Non-pigmented ciliary epithelial cell (primary cell): ENCODE measurements at places on chromosomes 3 and 15.

GRCh38 chr3:23756206-23756840 lies 49.4 kb upstream of the UBE2E1 start:
- no peak for DNase-seq

GRCh38 chr3:50433954-50434353 lies 69.5 kb downstream of the CACNA2D2 start:
- DNase-seq = no peak

DNA sequence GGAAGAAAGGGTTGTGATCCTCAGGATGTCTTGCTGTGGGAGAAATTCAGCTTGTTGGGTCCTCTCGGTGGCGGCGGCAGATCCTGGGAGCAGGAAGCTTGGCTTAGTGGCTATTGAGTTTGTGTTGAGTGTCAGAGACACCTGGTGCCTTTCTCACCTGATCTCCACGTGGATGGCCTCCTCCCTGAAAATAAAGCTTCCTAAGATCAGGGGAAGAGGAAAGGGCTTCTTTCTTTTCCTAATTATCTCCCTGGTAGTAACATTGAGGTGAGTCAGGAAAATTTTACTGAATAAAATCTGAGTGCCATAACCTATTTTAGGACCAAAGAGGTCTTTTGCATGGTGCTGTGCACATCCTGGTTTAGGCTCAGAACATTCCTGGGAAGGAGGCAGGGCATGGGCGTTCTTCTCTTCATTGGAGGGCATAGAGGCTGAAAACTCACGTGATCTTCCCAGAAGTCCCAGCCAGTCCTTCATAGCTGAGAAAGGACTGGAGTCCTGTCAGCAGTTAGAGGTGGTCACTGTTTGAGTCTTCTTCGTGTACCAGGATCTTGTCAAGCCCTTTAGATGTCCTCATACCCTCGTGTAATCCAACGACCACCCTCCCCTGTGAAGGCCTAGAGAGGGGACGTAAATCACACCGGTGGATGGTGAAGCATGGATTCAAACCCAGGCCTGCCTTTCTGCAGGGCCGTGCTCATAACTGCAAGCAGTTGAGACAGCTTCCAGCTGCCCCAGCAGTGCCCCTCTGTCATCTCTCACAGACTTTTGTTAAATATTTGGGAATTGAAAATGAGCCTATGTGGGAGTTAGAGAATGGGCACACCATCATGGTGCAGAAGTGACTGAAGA lies 1.1 kb downstream of the CMTM8 start:
- DNase-seq = no peak

- DNase-seq = no peak
These were observed 10.4 kb downstream of the GOLM2 start for GRCh38 chr15:44298878-44299277.

DNA sequence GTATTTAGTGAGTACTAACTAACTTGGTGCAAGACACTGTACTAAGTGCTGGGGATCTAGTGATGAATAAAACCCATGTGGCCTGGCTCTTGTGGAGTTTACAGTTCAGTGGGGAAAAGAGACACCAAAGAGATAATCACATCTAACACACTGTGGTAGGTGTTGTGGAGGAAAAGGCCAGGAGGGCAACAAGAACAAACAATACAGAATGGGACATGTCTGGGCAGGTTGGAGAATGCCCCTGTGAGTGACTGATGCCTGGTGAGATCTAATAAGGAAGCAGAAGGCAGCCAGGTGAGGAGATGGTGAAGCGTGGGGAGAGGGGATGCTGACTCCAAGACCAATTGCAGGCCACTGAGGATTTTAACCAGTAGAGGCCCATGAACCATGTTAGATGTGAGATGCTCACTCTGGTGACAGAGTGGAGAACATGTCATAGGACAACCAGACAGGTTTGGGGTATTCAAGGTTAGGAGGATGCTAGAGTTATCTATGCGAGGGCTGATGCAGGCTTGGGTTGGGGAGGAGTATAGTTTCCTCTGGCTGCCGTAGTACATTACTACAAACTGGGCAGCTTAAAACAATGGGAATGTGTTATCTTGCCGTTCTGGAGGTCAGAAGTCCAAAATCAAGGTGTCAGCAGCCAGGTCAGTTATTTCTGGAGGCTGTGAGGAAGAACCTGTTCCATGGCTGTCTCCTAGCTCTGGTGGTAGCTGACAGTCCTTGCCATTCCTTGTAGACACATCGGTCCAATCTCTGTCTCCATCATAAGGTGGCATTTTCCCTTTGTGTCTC lies 81.4 kb downstream of the ARNT2 start:
- DNase-seq = no peak

- no peak for DNase-seq
These were observed 133.4 kb upstream of the ACP3 start for GRCh38 chr3:132183811-132184210.

GRCh38 chr3:134517791-134518190 lies 31.9 kb downstream of the CEP63 start:
- no peak for DNase-seq

GRCh38 chr3:153160451-153161137 lies 1.4 kb upstream of the RAP2B start:
- DNase-seq = peak; percentile 61

GRCh38 chr15:40388941-40389823 lies 6.7 kb downstream of the KNSTRN start:
- DNase-seq = no peak

- no peak for DNase-seq
These were observed 100.8 kb upstream of the TNFAIP8L3 start for GRCh38 chr15:51195459-51195858.

- peak; percentile 62 for DNase-seq
These were observed 24.7 kb downstream of the ARHGAP31 start for GRCh38 chr3:119318876-119319275.

- DNase-seq = no peak
These were observed 185.8 kb downstream of the KCNH8 start for GRCh38 chr3:19334120-19334519.

- no peak for DNase-seq
These were observed 176.4 kb downstream of the TJP1 start for GRCh38 chr15:29645841-29646240.

DNA sequence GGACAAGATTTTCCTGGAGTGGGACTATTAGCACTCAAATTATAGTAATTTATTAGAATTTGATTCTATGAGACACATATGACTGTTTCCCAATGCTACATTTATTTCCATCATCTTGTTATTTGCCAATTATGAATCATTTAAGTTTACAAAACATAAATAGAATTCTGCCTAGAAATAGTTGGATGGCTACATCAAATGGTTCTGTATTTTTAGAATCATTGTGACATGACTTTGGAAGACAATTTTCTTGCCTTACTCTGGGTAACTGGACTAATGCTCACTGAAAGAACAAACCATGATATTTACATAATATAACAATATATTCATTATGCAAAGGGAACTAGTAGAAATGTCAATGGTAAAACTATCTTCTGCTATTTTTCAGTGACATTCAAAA lies 173.5 kb downstream of the ZIC1 start:
- no peak for DNase-seq

- DNase-seq = no peak
These were observed 26.8 kb upstream of the PPP4R2 start for GRCh38 chr3:72969766-72970165.

- peak; percentile 95 for DNase-seq
These were observed at the start of gene BNIP2 for GRCh38 chr15:59688782-59689625. Gene BNIP2 (minus strand): TSS chr15:59689320. CDS start chr15:59682457, 6,863 bp downstream.

- no peak for DNase-seq
These were observed 7.2 kb upstream of the ABTB1 start for GRCh38 chr3:127665586-127665985.

GRCh38 chr15:85642693-85643066 lies 152.0 kb downstream of the KLHL25 start:
- DNase-seq = no peak

DNA sequence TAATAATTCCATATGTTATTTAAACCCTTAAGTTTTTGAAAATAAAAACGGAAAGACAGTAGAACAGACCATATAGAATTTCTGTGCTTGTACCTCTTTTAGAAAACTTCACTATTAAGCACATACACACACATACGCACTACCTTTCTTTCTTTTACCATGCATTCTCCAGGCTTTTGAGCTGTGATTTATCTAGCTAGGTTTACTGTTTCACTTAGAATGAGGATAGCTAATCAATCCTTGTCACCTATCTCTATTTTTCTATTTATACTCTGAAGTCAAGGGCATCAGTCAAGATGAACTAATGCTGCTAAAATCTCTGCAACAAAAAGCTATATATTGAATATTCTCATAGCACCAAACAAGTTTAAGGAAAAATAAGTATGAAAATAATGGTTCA lies 43.2 kb downstream of the GOLIM4 start:
- DNase-seq = no peak

DNA sequence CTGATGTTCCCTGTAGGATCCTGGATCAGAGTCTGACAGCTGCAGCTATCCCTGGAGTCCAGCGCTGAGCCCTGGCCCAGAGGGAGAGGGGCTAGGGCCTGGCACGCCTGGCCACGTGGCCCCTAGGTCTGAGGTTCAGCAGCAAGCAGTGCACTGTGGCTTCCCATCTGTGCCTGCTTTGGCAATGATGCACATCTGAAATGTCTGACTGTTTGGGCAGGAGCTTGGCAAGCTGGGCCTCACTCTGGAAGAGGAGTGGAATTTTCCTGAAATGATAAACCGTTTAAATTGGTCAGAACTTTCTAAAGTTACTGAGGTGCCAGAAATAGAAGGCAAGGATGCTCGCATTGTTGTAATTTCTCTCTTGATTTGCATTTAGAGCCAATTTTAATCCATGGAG lies 48.8 kb upstream of the MRPS22 start:
- no peak for DNase-seq

DNA sequence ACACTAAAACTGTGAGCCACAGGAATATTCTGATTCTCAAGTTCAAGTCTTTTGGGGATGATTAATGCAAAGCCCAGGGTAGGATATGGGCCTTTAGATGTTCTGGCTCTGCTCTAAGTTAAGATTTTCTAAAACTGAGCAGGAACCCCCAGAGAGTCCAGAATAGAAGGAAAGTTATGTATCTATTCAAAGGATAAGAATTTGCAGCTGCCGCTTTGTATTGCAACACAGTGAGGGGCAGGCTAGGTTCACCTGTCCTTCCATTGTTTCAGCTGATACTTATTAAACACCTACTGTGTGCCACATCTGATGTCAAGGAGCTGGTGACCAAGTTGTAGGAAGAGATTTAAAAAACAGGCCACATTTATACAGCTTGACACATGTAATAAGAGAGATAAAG lies 290.4 kb downstream of the MAGI1 start:
- no peak for DNase-seq

DNA sequence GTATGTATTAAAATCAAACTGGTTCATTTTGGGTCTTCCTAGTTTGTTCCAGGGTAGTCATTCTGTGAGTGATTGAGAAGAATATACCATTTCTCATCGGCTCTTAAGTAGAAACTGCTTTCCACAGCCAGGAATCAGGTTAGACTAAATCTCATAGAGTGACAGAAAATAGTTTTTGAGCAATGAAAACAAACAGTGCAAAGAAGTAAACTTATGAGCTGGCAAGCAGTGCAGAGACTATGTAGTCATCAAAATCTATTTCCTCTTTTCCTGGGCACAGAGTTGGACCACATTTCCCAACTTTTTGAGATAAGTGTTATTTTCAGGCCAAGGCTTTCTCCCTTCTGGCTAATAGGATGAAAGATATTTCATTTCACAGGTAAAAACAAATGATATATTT lies 66.5 kb downstream of the UBE3A start:
- no peak for DNase-seq

DNA sequence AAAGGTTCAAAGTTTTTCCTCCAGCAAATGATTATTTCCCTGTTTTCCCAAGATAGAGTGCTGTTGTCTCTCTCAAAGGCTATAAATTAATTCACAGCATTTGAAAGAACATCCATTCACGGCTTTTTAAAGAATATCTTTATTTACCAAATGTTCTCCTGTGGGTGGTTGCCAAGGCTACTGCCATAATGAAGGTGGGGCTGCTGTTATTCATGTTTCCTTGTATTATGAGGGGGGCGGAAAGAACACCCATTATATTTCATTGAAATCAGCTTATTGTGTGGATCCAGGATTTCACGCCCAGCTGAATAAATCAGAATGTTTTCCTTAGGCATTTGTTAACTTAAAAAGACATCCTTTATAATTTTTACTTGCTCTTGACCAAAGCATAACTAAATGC lies 10.1 kb downstream of the SRP14 start:
- DNase-seq = no peak

DNA sequence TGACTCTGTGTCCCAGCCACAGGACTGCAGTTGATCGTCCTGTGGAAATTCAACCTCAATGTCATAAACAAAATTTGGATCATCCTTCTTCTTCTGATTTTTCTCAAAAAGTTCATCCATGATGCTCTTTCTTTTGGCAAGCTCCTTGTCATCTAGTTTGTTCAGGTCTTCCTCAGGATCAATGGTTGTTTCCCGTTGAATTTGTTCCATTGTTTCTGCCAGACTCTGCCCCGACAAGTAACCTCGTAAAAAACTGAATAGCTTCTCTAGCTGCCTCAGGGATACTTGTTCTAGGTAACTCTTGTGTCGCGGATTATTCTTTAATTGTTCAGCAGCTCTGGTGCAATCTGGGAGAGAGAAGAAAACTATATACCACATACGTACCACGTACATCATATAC lies 4.5 kb downstream of the CEP19 start:
- DNase-seq = no peak

DNA sequence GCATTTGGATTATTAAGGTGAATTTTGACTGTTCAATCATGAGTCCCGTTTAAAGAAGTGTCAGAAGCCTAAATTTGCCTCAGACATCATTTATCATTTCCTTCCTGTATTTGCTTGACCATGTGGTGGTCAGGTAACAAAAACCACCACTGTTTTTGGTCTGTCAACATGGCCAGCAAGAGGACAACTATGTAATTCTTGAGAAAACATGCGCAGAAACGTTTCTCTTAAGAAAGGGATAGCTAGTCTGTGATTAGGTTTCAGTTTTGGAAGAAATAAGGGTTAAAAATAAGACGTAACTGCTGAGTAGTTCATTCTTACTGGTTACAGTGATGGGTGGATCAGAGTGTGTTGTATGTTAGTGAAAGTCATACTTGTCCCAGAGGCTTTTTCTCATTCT lies 204.5 kb downstream of the AKAP13 start:
- DNase-seq = no peak

GRCh38 chr3:71582036-71582611 lies 1.4 kb downstream of the FOXP1 start:
- no peak for DNase-seq

DNA sequence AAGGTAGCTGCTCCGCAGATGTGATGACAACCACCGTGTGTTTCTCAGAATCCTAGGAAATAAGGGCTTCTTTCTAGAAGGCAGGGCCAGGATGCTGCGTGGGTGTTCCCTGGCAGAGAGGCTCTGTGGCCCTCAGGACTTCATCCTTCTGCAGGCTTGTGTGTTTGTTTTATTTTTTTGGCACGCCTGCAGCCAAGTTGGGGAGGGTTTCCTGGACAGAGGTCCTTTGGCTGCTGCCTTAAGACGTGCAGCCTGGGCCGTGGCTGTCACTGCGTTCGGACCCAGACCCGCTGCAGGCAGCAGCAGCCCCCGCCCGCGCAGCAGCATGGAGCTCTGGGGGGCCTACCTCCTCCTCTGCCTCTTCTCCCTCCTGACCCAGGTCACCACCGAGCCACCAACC lies at the start of gene CLEC3B:
Gene CLEC3B, plus strand, starts transcription at position 266 of the 400 bp plus-strand sequence. Its CDS starts 60 bp downstream, at position 326.
- DNase-seq = no peak
